ENCODE measurements at places on chromosomes 5 and 9.

GRCh38 chr5:123099514-123100151 is 10.6 kb downstream of the PRDM6 start:
- DNase-seq = no peak

DNA sequence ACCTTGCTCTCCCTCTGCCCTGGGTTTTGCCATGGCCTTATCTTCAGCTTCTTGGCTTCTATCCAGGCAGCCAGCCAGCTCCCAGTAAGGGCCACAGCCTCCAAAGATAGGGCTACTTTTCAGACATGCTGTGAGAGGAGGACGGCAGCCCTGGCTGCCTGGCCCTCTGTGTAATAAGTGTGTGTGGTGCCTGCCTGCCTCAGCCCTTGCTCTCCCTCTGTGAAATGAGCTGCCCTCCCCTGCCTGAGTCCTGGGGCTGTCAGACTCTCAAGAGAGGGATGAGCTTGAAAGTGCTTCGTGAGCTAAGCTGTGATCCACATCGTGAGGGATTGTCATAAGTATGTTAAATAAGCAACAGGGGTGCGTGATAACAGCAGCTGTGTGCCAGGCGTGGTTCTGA is 8.1 kb downstream of the NDST1 start:
- peak; percentile 65 for DNase-seq

- no peak for DNase-seq
These were observed 151.9 kb upstream of the SMC2 start for GRCh38 chr9:103942200-103942599.

DNA sequence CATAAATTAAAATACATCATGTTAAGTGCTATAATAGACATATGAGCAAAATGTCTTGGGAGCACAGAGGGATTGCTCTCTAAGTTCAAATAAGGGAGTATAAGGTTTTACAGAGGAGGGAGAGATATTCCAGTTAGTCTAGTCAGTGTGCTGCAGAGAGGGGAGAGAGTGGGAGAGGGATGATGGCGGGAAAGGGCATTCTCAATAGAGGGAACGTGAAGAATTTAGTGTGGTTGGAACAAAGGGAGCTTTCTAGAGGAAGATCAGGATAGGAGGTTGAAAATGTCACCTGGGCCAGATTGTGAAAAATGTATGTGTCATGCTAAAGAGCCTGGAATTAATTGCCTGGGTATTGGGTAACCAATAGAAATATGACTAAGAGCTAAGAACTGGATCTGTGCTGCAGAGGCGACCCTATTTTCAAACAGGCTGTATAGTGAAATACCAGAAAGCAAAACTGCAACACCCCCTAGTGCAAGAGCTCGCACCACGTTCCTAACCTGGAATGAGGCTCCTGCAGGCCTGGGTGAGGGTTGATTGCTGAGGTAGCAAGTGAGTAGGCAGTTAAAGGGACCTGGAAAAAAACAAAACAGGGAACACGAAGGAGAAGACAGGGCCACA is 791.8 kb upstream of the C9orf72 start:
- no peak for DNase-seq

DNA sequence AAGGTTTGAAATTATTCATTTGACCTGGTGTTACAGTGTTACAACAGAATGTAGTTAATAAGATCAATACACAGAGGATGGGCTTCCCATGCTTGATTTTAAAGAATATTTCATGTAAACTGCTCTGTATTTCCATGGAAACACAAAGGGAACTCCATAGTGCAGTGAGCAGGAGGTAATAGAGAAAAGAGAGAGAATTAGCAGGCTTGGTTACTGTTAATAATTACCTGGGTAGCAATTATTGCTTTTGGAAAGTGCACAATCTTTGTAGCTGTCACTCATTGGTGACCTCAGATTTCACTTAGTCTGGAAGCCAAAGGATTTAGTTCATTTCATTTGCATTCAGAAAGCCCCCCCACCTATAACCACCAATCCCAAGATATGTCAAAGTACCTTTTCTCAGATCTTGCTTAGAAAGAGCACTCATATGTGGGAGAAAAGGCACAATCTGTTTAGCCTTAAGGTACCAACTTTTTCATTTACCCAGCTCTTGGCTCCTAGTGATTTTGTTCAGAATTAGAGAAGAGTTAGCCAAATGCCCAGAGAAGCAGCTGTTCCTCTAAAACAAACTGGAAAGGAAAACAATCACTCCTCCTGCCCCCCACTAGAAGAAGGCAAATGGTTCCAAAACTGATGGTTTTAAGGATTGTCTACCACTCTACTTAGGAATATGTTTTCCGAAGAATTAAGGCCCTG is 234.5 kb upstream of the SLC24A2 start:
- DNase-seq = no peak

GRCh38 chr5:93677359-93677891 is 64.0 kb downstream of the POU5F2 start:
- DNase-seq = no peak

DNA sequence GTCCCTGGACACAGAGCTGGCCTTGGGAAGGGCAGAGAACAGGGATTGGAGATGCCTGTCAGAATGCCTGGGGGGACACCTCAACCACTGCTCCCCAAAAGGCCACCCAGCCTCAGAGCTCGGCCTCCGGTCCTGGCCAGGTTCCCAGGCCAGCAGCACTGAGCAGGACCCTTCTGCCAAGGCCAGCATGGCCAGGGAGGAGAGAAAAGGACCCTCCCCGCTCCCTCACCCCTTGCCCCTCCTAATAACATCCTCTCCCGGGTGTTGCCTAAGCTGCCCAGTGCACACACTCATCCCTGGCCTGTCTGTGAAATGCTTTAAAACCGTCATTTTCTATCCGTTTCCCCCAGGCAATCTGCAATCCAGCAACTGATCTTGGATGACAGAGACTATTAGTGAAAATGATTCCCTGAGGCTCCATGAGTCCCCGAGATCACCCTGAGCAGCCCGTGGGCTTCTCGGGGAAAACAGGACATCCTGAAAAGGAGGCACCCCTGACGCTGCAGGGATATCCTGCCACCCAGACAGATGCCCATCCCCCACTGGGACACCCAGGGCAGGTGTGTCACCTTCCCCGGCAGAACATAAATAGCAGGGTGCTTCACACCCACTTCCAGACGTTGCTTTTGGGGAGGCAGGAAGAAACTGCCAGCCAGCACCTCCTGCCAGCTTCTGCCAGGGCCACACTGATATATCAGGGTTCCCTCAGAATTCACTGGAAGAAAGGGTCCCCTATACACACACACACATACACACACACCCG is 75.3 kb downstream of the ADAMTS2 start:
- DNase-seq = no peak

GRCh38 chr5:24621792-24622191 is 23.0 kb downstream of the CDH10 start:
- no peak for DNase-seq

- no peak for DNase-seq
These were observed 724 bp downstream of the NR2F1-AS1 start for GRCh38 chr5:93580063-93580926.

DNA sequence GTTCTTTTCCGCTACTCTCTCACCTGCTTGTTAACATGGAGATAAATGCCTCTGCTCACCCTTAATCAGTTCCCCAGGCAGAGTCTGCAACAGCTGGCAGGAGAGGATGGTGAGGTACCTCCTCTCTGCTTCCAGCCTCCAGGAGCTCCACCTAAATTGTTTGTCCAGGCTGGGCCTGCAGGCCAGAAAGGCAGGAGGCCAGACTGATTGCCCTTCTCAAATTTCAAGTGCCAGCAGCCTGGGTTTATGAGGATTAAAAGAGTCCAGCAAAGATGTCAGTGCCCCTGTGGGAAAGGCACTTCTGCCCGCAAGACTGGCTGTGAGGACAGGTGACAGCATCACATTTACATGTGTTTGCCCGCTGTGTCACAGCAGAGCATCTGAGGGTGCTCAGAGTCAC is 19.8 kb downstream of the CORO2A start:
- no peak for DNase-seq

- no peak for DNase-seq
These were observed 25.6 kb downstream of the ANKS6 start for GRCh38 chr9:98770717-98771116.

DNA sequence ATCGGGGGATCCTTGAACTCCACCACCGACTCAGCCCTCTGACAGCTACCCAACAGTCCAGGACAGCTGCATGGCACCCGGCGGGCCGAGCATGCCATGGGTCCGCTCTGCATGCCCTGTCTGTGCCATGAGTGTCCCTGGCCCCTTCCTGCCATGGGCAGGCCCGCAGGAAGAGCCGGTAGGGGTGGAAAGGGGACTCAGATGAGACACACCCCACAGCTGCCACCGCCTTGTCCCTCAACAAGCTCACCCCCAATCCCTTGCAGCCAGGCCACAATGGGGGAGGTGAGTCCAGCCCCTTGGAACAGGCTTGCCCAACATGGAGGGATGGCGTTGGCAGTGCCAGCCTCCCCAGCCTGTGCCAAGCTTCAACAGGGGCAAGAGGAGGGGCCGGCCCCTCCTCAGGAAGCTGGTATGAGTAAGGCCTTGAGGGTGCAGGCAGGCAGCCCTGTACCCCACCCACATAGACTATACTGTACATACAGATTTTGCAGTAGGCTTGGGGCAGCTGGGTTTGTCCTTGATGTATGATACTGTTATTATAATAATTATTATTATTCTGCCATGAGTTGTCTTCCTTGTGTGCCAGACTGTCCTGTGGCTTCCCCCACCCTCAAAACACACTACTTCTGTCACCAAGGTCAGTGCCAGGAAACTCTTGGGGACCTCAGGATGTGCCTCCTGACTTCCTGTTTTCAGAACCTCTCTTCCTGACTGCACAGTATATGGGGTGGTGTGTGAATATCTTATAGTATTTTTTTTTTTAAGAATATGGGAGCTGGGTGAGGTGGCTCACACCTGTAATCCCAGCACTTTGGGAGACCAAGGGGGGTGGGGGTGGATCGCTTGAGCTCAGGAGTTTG is 12.0 kb upstream of the SLC34A1 start:
- no peak for DNase-seq

- no peak for DNase-seq
These were observed 14.6 kb downstream of the ZBTB43 start for GRCh38 chr9:126819482-126819881.

DNA sequence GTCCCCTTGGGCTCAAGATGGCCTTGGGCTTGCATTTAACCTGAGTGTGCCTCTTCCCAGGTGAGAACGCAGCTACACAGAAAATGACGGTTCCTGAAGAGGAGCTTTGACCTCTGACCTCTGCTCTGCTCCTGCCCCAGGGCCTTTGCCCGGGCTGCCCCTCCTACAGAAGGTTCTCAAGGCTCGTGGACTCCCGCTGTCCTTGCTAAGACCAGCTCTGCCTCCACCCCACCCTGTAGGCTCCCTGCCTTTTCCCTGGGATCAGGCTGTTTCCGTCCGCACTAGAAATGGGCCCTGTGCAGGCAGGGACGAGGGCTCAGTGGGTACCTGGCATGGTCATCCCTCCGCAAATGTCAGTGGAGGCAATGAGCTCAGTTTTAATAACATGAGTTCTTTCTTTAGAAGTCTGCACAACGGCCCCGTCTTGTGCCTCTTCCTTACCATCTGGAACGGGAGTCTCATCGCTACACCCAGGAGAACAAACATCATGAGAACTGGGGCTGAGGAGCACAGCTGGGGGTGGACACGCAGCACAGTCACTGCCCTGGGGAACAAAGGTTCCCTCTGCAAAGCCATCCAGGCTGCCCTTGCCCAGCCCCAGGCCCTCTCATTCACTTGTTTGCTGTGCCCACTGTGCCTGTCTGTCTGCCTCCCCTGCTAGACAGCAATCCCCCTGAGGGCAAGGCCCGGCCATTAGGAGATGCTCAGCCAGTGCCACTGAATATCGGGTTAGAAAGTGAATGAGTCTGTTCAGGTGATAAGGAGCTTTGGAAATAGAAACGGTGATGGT is 26.7 kb upstream of the LPCAT1 start:
- DNase-seq = no peak

DNA sequence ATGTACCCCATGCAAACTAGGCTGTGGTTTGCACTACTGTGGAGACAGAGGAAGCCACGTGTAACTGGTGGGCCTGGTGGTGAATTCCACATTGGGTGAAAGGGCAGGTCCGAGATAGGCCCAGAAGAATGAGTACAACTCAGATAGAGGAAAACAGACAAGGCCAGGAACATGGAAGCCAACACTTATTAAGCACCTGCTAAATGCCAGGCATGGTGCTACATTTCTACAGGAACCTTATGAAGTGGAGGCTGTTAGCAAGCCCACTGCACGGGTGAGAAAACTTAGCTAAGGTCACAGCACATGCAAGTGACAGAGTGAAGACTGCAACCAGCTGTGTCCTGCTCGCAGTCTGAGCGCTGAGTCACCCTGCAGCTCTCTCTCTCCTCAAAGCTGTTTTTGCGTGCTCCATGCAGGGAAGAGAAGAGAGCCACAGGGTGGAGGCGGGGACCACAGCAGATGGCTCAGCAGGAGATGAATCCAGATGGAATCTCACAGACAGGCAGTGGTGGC is 65.5 kb upstream of the SPTLC1 start:
- no peak for DNase-seq

DNA sequence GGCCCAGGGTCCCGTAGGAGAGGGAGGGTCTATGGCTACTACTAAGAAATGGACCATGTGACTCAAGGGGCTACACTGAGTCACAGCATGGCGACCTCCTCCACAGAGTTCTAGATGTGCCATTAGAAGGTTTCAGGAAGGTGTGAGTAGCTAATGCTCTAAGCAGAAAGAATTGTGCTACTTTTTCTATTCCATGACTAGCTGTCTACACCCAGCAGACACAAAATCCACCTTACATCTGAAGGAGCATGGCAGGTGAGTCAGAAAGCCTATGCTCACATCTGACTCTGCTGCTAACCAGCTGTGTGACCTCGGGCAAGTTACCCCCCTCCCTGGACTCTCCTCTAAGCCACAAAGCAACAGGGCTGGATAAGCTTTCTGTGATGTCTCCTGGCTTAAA is 14.4 kb upstream of the MEIKIN start:
- no peak for DNase-seq

DNA sequence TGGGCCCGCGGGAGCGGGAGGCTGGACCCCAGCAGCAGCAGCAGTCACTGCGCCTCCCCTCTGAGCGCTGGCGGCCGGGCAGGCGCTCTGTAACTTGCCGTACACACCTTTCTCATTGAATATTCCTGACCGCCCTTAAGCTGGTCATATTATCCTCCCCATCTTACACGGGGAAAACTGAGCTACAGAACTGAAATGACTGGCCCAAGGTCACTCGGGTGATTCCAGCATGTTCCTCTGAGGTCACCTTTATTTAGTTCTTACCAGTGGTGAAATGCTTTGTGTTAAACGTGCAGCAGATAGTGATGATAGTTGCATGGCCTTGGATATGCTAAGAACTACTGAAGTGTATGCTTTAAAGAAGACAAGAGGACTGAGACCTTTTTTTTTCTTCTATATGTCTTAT is 607 bp downstream of the UQCRQ start:
- no peak for DNase-seq

- no peak for DNase-seq
These were observed 426.7 kb downstream of the ZSWIM6 start for GRCh38 chr5:61758711-61759110.

Measured in hematopoietic multipotent progenitor cell treated with erythropoietin and hydrocortisone succinate and interleukin-3 and kit ligand, for 15 days (in vitro differentiated cells).